Activated T-cell treated with anti-CD3 and anti-CD28 coated beads, Interleukin-2, amount 50 U/mL, for 24 hours (primary cell): ENCODE measurements at places on chromosomes 12 and 14.

DNA sequence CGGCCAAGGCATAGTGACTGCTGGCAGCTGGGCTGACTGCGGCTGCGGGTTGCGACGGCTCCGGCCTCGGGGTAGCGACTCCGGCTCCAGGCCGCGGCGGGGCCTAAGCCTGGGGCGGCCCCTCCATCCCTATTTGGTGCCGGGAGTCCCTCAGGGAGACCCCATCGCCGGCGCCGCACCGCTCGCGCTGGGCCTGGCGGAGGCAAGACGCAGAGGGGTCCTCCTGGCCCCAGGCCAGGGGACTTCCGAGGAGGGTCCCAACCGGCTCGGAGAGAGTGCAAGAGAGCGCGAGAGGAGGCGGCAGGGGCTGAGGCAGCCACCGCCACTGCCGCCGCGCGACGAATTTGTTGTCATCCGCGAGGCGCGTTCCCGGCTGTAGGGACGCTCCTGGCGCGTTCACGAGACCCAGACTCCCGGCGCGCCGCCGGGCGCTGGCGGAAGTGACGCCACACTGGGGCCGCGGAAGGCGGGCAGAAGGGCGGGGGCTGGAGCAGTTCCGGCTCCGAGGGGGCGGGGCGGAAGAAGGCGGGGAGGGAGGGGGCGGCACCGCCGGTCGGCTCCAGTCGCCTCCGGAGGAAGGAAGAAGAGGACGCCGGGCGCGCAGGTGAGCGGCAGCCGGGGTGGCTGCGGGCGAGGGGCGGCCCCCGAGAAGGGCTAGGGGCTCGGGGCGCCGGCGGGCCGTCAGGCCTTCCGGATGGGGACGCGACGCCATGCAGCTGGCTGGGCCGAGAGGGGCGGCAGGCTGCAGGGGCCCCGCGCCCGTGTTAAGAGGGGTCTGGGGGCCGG, at the start of the genes ATG2B and GSKIP:
TSS of gene ATG2B (minus strand) at position 377 of the 786 bp plus-strand sequence. CDS start at position 12, 365 bp downstream.
TSS of gene GSKIP (plus strand) at position 562 of the 786 bp plus-strand sequence. CDS start 18,722 bp downstream, outside the sequence.
- peak; percentile 99 for DNase-seq

- DNase-seq: no peak
These were observed 34.5 kb upstream of the PLEK2 start for GRCh38 chr14:67446371-67447032.

DNA sequence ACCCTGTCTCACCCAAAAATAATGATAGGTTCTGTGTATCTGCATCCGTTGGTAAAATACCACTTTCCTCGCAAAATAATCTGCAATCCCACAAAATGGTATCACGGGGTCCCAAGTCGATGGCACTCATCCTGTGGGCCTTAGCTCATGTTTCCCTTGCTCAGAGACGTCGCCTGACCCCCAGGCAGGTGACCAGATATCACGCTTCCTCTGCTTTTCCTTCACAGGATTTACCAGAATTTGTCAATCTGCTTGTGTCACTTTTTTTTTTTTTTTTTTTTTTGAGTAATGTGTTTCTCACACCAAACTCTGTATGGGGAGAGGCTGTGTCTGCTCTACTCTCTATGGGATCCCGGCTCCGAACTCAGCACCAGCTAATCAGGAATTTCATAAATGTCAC, 162.7 kb downstream of the PRKCH start:
- no peak for DNase-seq

- no peak for DNase-seq
These were observed 519.1 kb upstream of the FOXG1 start for GRCh38 chr14:28247491-28247890.
